ENCODE measurements at places on chromosomes 7 and 10. TPM values are rescaled to one million over a fixed set of nuclear protein-coding genes. Genes with fewer than 3 reads are reported as not detected.

Gene H2BK1
- 0.54 TPM for total RNA-seq

Gene GCK
- not detected for total RNA-seq

DNA sequence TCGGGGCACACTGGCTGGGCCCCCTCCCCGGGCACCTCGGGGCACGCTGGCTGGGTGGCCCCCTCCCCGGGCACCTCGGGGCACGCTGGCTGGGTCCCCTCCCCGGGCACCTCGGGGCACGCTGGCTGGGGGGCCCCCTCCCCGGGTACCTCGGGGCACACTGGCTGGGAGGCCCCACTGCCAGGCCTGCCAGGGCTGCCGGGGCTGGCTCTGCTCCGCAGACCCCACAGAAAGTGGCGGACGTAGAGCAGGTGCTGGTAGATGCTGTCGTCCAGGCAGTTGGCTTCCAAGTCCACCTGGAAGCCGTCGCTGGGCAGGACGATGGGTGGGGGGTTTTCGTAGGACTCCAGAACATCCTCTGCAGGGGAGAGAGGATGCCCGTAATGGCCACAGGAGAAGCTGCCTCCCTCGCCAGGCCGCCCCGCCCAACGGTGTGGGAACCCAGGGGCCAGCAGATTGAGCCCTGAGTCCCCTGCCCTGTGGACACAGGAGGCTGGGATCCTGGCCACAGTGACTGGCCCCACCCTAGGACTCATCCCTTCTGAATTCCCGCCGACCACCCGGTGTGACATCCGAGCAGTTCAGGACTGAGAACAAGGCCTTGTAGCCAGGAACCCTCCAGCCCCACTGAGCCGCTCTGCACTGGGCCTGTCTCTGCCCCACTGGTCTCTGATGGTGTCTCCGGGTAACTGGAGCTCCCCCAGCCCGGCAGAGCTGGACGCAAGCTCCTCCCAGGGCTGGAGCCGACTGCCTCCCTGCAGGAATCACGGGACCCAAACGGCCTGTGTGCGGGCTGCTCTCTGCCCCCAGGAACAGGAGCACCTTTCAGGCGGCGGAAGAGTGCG lies 28.2 kb downstream of the AP5Z1 start:
- no peak for DNase-seq
- no peak overlapping the region for H3K27ac ChIP-seq
- no peak overlapping the region for H3K4me3 ChIP-seq
- no peaks in the 10 kb centered on the region for H3K36me3 ChIP-seq

DNA sequence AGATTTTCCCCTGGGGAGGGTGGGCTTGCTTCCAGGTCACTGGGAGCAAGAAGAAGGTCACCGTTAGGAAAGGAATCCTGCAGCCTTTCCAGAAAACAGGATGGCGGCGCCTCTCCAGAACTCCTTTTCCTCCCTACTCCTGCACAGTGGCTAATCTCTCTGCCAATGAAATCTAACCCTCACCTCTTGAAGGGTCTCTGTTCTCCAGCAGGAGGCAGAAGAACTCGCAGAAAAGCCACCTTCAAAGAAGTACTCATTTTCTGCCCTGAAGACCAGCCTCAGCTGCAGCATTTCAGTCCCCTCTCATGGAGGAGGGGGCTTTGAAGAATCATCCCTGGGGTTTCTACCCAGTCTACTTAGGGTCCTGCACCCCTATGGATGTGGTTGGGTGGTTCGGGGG lies 626.9 kb downstream of the CALN1 start:
- DNase-seq, result no peak
- H3K36me3 ChIP-seq, result no peaks in the 10 kb centered on the region
- no peaks in the 10 kb centered on the region for H3K4me1 ChIP-seq
- H3K4me3 ChIP-seq, result no peak overlapping the region
- H3K27ac ChIP-seq, result no peak overlapping the region
- no peaks in the 10 kb centered on the region for H3K27me3 ChIP-seq

GRCh38 chr10:109114579-109114978 lies 808.7 kb downstream of the XPNPEP1 start:
- no peaks in the 10 kb centered on the region for H3K27me3 ChIP-seq
- no peak overlapping the region for H3K4me3 ChIP-seq
- H3K4me1 ChIP-seq, result no peaks in the 10 kb centered on the region
- DNase-seq, result no peak
